ENCODE measurements at places on chromosomes 7 and 10.

DNA sequence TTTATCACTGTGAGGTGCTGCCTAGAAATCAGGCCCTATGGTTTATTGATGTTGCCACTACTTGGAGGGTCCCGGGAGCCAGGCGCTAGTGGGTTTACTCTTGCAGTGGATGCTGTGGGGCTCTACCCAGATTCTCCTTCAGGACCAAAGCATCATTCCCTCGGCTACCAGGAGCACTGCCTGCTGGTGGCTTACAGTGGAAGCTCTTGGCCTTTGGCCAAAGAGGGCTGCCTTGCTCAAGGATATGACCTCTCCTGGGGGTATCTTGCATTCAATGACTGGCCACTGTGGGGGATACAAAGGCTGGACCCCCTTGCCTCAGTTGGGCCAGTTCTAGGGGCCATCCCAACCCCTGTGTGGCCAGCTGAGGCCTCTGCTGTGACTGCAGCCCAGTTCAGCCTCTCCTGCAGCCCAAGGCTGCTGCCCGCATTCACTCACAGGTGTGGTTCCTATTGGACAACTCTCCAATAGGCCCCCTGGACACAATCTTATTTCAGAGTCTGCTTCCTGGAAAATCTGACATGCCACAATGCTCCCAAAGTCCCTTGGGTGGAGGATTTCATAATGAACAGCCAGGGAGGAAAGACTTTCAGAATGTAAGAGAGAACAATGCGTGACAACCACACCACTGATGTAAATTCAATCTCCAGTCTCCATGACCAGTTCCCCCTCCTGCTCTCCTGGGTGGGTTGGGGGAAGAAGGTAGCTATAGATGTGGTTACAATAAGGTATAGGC lies 196.3 kb downstream of the SNX10 start:
- no peak for DNase-seq

- DNase-seq, result no peak
These were observed 13.0 kb downstream of the FAM20C start for GRCh38 chr7:205115-206010.

GRCh38 chr10:132691711-132692153 lies 94.2 kb downstream of the NKX6-2 start:
- no peak for DNase-seq

DNA sequence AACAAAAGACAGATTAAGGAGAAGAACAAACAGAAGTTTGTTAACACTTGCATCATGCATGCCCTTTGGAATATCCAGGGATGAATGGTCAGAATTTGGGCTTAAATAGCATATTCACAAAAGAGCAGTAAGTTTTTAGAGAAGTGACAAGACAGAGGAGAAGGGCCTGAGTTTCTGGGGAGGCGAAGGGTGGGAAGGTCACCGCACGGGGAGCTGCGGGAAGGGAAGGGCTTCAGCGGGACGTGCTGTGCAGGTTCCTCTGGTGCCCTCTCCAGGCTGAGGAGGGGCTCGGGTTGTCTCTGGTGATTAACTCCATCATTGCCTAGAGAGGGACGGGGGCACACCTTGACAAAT lies 10.4 kb upstream of the ZNF22 start:
- no peak for DNase-seq

- peak; percentile 12 for DNase-seq
These were observed 988 bp upstream of the EN2 start for GRCh38 chr7:155456738-155457543.

- no peak for DNase-seq
These were observed 20.8 kb upstream of the HYAL4 start for GRCh38 chr7:123823898-123824753.

DNA sequence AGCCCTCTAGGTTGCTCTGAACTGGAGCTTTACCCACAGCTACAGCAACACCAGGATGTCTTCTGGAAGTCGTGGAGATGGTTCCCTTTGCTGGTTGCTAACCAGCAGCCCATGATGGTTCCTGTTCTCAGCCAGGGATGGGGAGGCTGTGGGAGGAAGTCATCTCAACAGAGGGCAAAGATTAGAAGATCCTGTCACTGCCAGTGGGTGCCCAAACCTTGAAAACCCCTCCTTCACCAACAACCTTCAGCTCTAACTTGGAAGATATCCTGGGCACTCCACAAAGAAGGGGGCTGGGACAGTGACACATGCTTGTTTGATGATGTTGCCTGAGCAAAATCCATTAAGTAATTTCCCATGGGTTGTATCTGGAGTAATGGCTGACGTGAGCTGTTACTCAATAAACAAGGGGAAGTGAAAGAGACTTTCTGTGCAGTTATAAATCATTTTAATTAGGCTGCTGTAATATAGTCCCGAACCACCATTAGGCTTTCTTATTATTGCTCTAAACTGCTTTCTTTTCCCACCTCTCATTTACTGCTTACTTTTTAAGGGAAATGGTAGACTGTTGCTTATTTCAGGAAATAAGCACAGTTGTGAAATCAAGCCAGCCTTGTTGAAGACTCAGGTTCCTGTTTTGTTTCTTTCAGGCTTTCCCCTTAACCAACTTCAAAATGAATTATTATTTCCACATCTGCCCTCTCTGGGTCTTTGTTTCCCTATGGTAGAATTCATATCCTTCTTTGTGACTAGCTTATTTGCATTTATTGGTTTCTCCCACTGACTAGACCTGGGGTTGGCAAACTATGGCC lies 124.8 kb downstream of the PPP1R17 start:
- peak; percentile 61 for DNase-seq

DNA sequence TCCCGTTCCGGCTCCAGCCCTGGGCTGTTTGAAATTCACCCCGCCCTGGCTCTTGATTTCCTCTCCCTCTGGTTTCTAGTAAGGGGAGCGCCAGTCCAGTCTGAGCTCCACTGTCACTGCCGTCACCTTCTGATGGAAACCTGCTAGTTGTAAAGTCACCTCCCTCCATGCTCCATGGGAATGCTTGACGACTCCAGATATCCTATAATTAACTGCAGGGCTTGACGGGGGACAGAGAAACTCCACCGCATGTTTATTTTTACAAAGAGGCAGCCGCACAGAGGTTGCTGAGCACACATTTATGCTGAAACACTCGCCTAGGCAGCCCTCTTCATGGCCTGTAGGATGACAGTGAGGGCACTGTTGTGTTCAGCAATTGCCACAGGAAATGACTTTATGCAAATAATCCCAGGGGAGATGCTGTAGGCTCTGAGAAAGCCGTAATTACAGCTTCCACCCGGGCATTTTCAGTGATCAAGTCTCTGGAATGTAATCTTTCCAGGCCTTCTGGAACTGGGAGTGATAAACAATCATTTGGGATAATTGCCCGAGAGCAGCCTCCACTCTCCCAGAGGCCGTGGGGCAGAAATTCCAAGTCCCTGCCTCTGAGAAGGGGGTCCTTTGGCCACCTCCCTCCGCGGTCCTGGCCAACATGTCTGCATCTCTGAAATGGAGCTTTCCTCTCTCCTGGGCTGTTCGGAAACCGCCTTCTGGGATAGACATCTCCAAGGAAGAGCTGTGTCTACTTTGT lies 300.5 kb downstream of the KLF6 start:
- DNase-seq, result no peak

DNA sequence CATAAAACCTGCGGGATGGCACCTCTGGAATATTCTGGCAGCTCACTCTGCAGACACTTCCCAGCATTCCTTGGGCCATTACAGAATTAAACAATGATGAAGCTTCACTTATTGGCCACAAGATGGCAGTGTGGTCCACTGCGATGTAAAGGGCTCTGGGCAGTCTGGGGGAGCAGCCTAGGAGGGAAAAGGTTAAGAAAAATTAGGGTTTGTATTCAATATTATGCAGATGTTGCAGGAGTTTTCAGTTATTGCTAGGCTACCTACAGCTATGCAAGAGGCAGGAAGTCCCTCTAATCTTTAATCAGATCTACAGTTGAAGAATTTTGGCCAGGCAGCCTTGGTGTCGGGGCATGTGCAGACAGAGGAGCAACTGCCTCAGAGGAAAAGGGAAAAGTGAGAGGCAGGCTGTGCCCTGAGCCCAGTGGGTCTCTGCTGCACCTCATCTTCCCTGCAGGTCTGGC lies 233.2 kb upstream of the PRSS1 start:
- DNase-seq, result peak; percentile 45

DNA sequence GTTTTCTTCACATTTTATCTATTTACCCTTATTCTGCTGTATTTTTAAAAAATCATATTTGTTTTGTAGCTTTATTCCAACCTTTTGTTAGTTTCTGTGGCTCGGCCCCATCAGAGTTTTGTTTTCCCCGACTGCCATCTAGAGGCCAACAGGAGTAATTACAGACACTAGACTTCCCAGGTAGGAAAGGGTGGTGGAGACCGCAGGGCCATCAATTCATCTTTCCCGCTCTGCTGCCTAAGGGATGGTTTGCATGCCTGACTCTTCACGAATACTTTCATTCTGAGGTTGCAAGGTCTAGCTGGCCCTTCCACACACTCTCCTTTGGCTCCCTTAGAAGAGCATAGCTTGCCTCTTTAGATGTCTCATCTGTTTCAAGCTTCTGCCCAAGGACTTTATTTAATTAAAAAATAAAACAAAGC lies 38.3 kb downstream of the LYZL2 start:
- peak; percentile 6 for DNase-seq

DNA sequence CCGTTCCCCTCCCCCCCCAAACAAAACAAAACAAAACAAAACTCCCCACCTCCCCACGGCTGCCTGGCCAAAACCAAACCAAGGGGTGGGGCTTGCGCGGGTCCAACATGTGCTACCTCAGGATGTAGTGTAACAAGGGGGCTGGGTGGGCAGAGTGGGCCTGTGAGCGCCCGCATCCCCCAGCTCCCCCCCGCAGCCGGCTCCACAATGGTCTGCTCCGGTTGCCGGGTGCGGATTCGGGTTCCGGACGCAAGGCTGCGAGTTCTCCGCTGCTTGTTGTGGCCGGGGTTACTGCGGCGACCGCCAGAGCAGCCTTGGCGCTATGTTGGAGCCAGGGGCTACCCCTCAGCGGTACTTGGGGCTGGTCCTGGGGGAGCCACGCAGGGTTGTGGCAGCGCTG lies 4.9 kb downstream of the C10orf143 start:
- no peak for DNase-seq

GRCh38 chr10:86289577-86289868 lies 77.1 kb downstream of the GRID1 start:
- DNase-seq, result no peak

DNA sequence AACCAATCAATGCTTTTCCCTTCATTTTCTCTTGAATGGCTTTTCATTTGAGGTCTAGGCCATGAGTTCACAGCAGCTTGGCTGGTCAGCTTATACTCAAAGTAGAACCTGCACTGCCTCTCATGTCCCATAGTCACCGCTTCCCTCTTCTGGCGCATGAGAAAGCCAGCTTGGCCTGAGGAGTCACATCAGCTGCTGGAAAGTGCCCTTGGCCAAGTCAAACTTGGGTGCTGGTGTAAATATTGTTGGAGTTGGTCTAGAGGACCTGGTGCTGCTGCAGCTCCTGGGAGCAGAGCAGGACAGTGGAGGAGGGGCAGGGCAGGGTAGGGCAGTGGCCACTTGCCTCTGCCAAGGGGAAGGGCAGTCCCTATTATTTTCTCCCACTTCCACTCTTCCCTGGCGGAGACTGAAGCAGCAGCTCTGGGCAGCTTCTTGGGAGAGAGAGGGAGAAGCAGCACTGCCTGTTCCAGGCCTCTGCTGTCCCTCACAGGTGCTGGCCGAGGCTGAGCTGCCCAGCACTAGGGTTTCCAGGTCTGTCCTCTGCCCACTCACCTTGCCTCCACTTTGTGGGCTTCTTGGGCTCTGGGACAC lies 12.8 kb downstream of the UBE2D4 start:
- no peak for DNase-seq

DNA sequence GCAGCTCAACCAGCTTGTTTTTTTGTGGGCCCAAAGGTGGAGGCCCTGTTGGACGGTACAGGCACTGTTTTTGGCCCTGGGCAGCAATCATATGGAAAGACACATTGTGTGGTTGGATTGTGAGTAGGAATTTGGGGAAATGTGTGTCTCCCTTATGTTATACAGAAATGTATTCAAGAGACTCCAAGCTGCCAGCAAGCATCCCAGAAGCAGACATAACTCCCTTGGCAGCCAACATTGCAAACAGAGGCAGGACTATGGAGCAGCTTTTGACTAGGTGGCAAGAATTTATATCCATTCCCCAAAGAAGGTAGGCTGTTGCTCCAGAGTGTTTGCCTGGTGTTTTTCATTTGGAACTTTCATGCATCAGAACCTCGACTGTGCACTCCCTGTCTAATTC lies 104.9 kb downstream of the BUB3 start:
- no peak for DNase-seq

- DNase-seq, result peak; percentile 5
These were observed 328.4 kb upstream of the AOAH start for GRCh38 chr7:37052705-37053104.

DNA sequence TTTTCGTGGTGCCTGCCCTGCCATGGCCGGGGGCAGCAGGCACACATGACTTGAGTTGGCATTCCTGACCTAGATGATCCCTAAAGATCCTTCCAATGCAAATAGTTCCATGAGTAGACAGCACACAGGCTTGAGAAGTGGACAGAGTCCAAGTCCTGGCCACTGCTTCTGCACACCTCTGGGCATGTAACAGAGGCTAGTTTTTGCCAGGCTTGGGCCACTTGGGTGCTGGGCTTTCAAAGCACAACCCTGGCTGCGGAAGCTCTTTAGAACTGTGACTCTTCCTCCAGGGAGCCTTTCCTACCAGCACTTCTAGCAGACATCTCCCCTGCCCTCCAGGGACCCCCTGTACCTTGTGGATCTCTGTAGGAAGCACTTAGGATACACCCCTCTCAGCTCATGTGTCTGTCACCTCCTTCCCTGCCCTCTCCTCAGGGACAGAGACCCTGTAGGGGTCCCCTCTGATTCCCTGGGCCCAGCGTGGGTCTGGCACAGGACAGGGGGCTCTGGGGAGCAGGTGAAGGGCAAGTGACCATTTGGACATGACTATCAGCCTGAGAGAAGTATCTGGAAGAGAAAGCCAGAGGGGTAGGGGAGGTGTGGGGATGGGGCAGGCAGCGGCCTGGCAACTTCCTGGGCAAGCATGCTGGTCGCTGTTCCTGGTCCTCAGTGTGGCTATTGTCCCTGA lies 36.2 kb downstream of the ZCCHC24 start:
- DNase-seq, result no peak

- DNase-seq, result peak; percentile 67
These were observed 85.4 kb downstream of the CDK14 start for GRCh38 chr7:90681336-90682022.

GRCh38 chr7:128209229-128210035 lies 31.6 kb upstream of the LEP start:
- DNase-seq, result peak; percentile 49

DNA sequence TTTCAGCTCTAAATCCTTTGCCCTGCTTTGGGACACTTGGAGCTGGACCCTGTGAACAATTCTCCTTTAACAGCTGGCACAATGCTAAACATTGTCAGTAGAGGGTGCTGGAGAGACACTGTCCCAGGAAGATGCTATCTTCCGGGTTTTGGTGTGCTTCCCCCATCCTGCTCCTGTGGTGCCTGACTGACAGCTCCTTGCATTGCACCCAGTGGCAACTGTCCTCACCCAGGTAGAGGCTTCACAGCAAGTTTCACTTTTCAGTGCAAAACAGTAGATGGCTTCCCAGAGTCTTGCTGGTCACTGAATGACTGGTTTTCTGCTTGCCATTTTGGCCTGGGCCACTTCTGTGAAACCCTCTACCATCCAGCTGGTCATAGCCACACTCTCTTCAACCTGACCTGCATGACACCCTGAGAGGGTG lies 77.3 kb downstream of the CDC14C start:
- DNase-seq, result no peak

- no peak for DNase-seq
These were observed 336.0 kb downstream of the AUTS2 start for GRCh38 chr7:69934144-69934903.

GRCh38 chr10:108783897-108784296 lies 1139.4 kb downstream of the XPNPEP1 start:
- peak; percentile 31 for DNase-seq

- no peak for DNase-seq
These were observed 114.4 kb upstream of the CREB5 start for GRCh38 chr7:28297801-28298459.

- DNase-seq, result no peak
These were observed 1.4 kb downstream of the LRRC27 start for GRCh38 chr10:132333386-132333785.
